ENCODE measurements at places on chromosomes 2 and 18.

DNA sequence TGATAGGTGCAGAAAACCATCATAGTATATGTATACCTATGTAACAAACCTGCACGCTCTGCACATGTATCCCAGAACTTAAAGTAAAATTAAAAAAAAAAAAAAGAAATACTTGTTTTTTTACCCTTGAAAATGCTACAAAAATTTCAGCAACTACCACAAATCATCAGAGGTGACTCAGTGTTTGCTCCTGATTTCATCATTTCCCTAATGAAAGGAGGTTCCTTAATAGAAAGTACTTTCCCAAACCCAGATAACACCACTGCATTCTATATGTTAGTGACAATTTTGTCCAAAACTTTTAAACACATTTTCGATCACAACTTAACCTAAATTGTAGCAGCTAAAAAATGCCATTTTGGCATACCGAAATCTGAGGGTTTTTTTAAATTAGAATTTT, 163.3 kb downstream of the SLC39A10 start:
- no peak for DNase-seq

GRCh38 chr2:171407030-171407675, 26.6 kb downstream of the METTL8 start:
- DNase-seq = no peak

DNA sequence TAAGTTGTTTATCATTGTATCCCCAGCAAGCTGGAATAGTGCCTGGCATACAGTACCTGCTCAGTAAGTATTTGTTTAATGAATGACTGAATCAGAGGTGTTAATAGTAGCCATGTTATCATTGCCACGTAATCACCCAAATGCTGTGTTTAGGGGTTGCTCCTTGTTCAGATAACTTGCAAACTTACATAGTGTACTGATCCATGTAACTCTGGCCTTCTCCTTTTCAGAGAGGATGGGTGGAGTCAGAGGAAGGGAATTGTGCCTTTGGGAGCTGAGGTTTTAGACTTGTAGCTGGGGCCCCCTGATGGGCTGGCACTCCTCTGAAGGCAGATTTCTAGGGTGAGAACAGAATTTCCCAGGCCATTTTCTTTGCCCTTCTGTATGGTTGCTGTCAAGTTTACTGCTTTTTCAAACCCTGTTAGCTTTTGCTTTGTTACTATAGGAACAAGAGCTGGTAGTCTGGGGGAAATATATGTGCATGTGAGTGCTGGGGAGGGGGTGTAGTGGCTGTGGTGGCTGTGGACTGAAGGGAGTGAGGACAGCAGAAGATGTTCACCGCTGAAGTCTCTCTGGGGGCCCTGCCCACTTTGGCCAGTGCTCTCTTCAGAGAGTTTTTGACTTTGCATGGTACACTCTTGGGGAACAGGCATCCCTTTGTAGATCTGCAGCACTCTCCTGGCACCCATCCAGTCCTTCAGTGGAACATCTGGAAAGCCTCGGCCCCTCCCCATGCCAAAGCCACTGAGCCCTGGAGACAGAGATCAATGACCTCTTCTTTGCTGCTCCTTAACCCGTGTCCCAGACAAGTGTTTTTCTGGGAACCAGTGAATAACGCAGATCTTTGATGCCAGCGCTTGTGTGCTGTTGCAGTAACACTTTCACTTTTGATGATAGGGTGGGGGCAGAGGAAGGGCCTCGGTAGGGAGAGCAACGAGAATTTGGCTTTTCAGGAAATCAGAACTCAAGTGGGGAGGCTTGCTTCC, 209.0 kb downstream of the PRKCE start:
- peak; percentile 56 for DNase-seq

GRCh38 chr2:208000701-208001395, 24.5 kb downstream of the PLEKHM3 start:
- no peak for DNase-seq

GRCh38 chr18:69617888-69618287, 217.2 kb downstream of the DOK6 start:
- no peak for DNase-seq

- no peak for DNase-seq
Measured at GRCh38 chr2:55842046-55842445, 81.5 kb downstream of the EFEMP1 start.

GRCh38 chr2:217835931-217836891, 166.6 kb downstream of the TNS1 start:
- peak; percentile 93 for DNase-seq

- DNase-seq = peak; percentile 1
Measured at GRCh38 chr2:58569475-58570185, 328.5 kb upstream of the FANCL start.

DNA sequence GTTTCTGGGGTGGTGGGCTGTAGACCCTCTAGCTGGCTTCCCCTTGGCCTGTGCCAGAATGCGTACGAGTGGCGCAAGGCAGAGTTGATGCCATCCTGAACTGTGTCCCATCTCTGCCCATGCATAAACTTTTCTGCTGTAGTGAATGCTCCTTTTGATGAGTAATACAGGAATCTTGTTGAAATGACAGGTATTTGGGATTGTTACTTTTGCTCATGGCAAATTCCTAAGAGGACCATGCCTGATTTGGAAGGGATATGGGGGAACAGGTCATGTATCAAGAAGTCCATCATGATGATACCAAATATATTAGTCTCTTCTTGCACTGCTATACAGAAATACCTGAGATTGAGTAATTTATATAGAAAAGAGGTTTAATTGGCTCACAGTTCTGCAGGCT, 648.0 kb downstream of the SLC4A3 start:
- no peak for DNase-seq

DNA sequence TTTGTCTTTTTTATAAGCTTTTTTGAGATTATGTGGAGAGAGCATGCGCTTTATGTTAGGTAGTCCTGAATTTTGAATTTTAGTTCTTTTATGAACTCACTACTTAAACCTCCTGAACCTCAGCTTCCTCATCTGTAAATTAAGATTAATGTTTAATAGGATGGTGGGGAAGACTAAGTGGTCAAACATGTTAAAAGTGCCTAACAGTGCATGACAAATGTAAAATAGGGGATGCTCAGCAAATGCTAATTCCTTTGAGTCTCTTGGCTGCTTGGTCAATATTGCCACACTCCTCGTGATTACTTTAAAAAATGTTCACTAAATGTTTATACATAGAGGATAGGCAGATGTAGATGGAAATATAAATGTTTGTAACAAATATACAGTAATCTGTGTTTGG, 6.8 kb downstream of the BIRC6 start:
- DNase-seq = no peak

DNA sequence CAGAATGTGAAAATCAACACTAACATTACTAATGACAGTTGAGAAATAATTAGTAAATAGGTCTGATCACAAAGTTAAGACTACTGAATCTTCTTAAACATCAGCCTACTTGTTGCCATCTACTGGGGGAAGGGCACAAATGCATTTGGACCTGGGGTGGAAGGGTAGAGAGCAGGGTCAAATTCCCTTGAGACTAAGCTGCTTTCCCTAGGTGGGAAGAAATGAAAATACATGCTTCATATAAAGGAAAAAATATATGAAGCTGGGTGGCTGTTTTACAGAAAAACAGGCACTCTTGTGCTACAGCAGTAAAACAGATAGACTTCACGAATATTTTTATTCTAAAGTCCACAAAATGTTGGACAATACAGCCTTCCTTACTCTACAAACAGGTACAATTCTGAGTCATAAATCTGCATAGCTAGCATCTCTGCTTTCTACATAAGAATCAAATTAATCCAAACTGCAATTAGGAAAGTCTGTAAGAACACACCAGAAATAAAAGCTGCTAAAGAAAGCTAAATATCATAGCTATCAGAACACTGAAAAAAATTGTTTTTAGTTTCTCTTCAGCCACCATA, 10.9 kb downstream of the TRIP12 start:
- no peak for DNase-seq

DNA sequence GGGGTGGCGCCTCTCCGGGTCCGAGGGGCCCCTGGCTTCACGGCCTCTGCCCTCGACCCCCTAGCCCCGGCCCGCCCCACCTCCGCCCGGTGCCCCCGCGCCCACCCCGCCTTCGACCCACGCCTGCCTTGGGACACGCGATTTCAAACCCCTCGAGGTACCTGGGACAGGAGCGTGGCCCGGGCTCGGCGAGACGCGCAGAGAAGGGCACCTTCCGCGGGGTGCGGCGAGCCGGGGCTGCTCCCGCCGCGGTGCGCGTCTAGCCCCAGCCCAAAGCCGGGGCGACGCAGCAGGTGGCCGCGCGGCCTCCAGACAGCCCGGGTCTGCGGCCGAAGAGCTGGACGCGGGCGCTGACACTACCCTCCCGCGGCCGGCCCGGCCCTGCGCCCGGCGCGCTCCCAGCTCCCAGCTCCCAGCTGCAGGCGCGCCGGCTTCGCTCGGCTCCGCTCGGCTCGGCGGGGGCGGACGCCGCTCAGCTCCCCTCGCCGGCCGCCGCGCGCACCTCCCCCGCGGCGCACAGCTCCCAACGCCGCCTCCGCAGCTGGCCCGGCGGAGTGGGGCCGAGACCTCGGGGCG, at the start of gene CRACDL:
Gene CRACDL (minus strand): TSS at position 449 of the 576 bp plus-strand sequence. CDS start 89,425 bp downstream, outside the sequence.
- no peak for DNase-seq

GRCh38 chr2:241620419-241620769, 16.6 kb downstream of the THAP4 start:
- no peak for DNase-seq

DNA sequence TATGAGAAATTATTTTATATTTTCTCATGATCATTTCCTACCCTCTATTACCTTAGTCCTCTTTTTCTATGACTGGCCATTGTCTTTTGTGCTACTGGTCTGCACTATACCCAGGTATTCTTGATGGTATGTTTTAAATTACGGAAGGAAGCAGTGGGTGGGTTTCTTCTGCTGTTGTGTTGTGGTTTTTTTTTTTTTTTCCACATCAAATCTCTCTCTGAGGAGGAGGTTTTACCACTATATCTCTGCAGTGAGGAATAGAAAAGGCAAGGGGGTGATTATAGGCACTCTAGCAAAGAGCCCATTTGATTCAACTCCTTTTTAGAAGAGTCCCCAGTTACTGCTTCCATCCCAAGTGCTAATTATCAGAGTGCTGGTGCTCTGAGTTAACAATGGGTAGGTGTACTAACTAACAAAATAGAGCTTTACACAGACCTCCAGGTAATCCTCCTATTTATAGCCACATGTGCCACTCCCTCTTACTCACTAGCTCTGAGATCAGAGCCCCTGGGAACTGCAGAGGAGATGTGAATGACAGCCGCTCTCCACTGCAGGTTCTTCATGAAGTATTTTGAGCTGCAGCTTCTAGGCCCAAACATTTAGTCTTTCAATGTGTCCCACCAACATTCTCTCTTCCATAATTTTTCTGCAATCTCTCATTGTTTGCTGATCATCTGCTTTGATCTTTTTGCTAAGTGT, 301.6 kb upstream of the GULP1 start:
- DNase-seq = no peak

GRCh38 chr18:54181856-54182602, 42.4 kb downstream of the MBD2 start:
- DNase-seq = no peak

DNA sequence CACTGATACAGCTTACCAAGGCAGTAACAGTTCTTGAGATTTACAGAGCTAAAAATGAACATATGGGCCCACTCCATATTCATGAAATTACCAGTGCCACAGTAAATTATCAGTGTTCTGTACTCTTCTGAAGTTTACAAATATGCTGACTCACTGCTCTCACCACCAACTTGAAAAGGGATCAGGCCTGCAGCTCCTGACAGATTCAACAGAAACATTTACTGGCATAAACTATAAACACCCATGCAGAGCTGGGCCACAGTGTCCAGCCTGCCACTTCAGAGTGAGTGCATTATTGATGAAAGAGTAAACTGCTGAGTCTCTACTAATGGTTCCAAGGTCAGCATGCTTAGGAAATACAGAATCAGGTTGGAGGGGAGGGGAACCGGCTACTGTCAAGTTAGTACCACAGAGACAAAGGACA, 83.1 kb downstream of the FARSB start:
- no peak for DNase-seq

DNA sequence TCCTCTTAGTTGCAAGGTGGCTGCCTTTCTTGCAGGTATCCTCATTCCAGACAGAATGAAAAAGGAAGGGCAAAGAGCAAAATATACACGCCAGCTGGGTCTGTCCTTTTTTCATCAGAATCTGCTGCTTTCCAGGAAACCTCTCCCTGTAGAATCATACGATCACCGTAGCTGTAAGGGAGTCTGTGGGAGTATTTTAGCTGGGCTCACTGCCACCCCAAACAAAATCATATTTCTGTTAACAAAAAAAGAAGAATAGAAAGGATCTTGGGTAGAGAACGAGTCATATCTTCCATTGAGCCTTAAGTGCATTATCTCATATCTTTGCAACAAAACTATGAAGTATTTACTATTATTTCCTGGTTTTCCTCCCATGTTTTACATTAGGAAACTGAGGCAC, 15.0 kb upstream of the TANC1 start:
- DNase-seq = peak; percentile 55

DNA sequence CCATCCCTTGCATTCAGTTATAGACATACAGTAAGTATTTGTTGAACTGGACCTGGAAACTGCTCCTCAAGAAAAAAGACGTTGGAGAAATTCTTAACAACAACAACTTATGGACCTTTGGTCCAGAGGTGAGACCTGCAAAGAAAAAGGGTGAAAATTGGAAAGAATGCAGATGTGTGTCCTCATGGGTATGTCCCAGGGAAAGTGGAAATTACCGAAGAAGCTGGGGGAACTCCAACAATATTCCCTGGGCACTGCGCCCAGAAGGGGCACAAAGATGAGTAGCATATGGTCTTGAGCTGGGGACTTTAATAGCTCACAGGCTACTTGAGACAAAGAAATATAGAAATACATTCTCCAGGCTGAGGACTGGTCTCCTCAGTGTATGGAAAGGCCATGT, 35.5 kb upstream of the YWHAQ start:
- DNase-seq = no peak

DNA sequence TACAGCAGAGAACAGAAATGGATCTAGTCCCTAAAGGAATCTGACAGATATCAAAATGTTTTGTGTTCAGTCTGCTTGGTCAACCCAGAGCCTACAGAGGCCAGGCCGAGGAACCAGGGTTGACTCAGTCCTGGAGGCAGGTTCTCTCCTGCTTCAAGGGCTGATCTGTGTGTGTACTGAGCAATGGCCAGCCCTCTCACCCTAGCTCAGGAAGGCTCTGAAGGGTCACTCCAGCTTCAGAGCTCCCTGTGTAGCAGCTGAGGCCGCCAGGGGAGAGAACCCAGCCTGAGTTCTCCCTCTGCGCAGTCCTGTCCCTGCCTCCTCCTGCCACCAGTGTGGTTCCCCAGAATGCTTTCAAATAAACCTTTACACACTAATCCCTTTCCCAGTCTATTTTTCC, 41.1 kb downstream of the NEURL3 start:
- no peak for DNase-seq

- no peak for DNase-seq
Measured at GRCh38 chr2:15559379-15560139, 1.6 kb downstream of the NBAS start.

GRCh38 chr2:147181351-147182029, 663.3 kb upstream of the ACVR2A start:
- DNase-seq = no peak

DNA sequence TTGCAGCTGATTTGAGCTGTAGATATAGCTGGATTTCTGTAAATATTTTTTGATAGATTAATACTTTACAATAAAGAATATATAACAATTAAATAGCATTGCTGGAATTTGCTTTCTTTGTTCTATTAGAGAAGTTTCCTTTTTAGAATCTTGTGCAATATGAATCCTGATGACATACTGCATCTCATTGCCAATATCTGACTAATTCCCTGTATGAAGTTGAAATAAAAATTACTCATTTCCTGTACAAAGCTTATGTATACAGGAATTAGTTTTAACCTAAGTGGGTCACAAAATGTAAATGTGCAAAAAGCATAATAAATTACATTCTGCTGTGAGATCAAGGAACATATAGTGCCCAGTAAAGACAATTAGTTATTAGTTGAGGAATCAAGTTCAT, 72.8 kb upstream of the TMEFF2 start:
- DNase-seq = peak; percentile 21

- DNase-seq = no peak
Measured at GRCh38 chr2:78431241-78431640, 594.3 kb upstream of the REG3G start.
